ENCODE measurements at places on chromosomes 11 and 22.

- DNase-seq, result no peak
Measured at GRCh38 chr22:37442537-37442936, 15.3 kb upstream of the ELFN2 start.

DNA sequence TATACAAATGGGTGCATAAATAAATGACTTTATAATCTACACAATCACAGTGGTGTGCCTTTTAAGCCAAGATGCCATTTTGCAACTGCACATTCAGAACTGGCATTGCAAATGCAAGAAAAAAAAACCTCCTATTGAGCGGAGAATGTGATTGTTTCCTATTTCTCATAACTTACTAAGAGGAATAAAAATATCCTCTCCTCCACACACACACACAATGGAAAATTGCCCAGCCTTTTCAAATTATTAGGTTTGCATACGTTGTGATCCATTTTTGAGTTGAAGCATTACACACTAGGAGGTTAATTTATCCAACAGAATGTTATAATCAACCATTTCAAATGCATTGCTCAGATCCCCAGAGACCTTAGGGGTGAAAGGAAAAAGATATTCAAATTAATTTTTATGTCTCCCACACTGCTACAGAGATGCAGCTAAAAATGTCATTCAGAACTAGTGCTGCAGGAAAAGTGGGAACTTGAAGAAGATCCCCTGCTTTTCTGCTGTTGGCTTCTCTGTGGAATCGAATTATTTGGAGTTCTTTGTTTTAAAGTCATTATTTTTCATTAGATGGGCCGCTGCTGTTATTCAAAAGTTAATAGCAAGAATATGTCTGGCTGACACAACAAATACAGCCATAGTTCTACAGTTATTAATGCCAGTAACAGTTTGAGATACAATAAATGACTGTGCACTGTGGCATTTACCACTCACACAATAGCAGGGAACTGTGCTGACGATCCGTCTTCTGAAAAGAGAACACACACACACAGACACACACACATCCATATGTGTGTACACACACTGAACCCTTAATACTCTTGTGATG lies 299.9 kb upstream of the ANO5 start:
- DNase-seq, result no peak

- DNase-seq, result peak; percentile 70
Measured at GRCh38 chr11:18650859-18651557, 16.9 kb upstream of the SPTY2D1 start.

DNA sequence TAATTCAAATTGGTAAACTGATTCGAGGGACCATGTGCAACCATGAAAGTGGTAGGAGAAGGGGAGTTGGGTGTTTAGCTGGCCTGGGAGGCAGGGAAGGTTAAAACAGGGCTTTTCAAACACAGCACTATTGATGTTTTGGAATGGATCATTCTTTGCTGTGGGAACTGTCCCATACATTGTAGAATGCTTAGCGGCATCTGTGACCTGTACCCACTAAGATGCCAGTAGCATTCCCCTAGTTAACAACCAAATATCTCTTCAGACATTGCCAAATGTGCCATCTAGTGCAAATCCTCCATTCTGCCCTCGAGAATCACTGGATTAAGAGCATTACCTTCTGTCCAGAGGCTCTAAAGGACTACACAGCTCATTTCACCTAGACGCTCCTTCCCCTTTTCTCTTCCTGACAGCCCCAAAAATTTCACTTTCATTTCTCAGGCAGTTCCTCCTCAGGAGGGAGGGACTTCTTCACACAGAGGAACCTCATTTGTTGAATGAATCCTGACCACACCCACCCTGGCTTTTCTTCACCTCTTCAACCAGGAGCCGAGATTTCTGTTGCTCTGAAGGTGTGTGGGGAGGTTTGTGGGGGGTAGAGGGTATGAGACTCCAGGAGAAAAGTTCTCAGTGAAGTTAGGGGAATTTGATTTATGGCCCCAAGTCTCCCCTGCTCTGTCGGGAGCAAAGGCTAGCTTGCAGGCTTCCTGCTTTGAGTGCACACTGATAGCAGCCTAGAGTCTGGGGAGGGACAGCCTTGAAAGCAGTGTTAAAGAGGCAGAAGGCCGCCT lies at the start of gene TRIM34:
TRIM34 (plus strand) TSS at position 513 of the 791 bp plus-strand sequence. CDS start 7,331 bp downstream, outside the sequence.
- peak; percentile 95 for DNase-seq

DNA sequence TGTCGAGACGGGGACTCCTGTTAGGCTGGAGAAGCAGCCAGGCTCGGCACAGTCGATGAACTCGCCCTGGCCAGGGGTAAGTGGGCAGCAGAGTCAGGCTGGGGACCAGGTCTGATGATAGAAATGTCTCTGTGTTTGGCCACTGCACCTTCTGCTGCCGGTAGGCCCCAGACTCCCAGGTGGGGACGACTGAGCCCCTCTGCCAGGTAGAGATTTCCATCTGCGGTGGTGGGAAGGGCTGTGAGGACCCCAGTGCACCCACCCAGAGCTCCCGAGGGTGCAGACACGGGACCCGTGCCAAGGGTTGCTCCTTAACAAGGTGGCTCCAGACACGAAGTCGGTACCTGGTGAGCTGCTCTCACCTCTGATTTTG lies 862.5 kb downstream of the TBC1D22A start:
- DNase-seq, result no peak
